ENCODE measurements at places on chromosomes 5 and 9. TPM values are rescaled to one million over a fixed set of nuclear protein-coding genes. Genes with fewer than 3 reads are reported as not detected.

Gene CERCAM
- 38.6 TPM for total RNA-seq

Gene TNFSF15
- total RNA-seq: 0.17 TPM

Gene IL13
- total RNA-seq: not detected

Gene AK8
- total RNA-seq: 0.83 TPM

Gene RANBP17
- 2.9 TPM for total RNA-seq

Gene BTNL9
- total RNA-seq: 1.0 TPM

Gene HSD17B3
- not detected for total RNA-seq

Gene ARID3C
- not detected for total RNA-seq

Gene TSC1
- total RNA-seq: 15.2 TPM

Gene SLC36A2
- not detected for total RNA-seq

Gene SPINK13
- not detected for total RNA-seq

Gene CER1
- total RNA-seq: not detected

Gene F2RL1
- total RNA-seq: 283 TPM

Gene MRPL36
- 118 TPM for total RNA-seq

Gene GRXCR2
- total RNA-seq: not detected

Gene GDNF
- total RNA-seq: not detected

Gene FGF1
- 0.35 TPM for total RNA-seq

Gene NOXA1
- 1.9 TPM for total RNA-seq

Gene CYLC2
- not detected for total RNA-seq

Gene C7
- total RNA-seq: not detected

Gene RABEPK
- 45.4 TPM for total RNA-seq

Gene OMD
- not detected for total RNA-seq

Gene MZB1
- total RNA-seq: not detected

Gene LRRC26
- total RNA-seq: 1.2 TPM

Gene NR6A1
- 1.7 TPM for total RNA-seq

Gene FOXD4L6
- total RNA-seq: 0.06 TPM

Gene PCDHB4
- total RNA-seq: 0.11 TPM

Gene PRDM9
- not detected for total RNA-seq

Gene PRRT1B
- not detected for total RNA-seq

Gene SIT1
- not detected for total RNA-seq

Gene TMEM252
- total RNA-seq: not detected

Gene DDX4
- total RNA-seq: not detected

Gene RAD17
- total RNA-seq: 18.4 TPM

Gene PCDHGA8
- total RNA-seq: 0.07 TPM

Gene SLC2A8
- total RNA-seq: 15.3 TPM

Gene SLC23A1
- 1.9 TPM for total RNA-seq

Gene SLC6A19
- total RNA-seq: 0.08 TPM

Gene HAND1
- 0.23 TPM for total RNA-seq

Gene IER5L
- total RNA-seq: 52.3 TPM

Gene ACTBL2
- total RNA-seq: not detected

Gene SPATA31D4
- total RNA-seq: not detected

Gene FOXD4L5
- not detected for total RNA-seq

Gene TEX48
- not detected for total RNA-seq

Gene SPINK7
- total RNA-seq: not detected

Gene AJM1
- 4.7 TPM for total RNA-seq

Gene GCNT4
- 0.35 TPM for total RNA-seq

Gene LHX3
- total RNA-seq: 0.13 TPM

Gene RBM22
- total RNA-seq: 48.9 TPM

Gene IFNK
- not detected for total RNA-seq

Gene ACOT12
- not detected for total RNA-seq

Gene ATP10B
- not detected for total RNA-seq

Gene NMUR2
- total RNA-seq: 0.13 TPM

Gene BAAT
- 0.34 TPM for total RNA-seq

Gene OR1Q1
- not detected for total RNA-seq

Gene SPINK6
- total RNA-seq: 0.49 TPM
